Left ventricle myocardium inferior (tissue), 1 donor: ENCODE measurements at places on chromosomes 3 and 15. TPM values are rescaled to one million over a fixed set of nuclear protein-coding genes. Genes with fewer than 3 reads are reported as not detected.

GRCh38 chr3:158465074-158465473 lies 105.9 kb upstream of the MLF1 start:
- DNase-seq: no peak

- no peak for DNase-seq
Measured at GRCh38 chr3:58222161-58222724, 11.5 kb upstream of the DNASE1L3 start.

DNA sequence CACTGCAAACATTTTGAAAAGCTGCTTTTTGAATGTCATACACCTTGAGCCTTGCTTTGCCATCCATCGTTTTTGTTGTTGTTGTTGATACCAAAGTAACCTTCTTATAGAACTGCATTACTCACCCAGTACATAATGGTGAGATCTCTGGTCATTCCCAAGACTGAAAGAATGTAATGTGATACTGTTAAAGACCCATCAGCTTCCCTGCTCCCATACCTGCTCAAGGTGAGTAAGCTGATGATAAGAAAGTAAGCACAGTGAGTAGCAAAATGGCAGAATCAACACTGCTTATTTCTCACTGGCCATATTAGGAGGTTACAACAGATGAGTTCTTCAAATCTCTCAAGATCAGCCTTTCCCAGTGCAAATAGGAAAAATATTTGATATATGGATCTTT lies 89.8 kb downstream of the CADPS start:
- DNase-seq: no peak

GRCh38 chr15:30889196-30889595 lies 14.5 kb upstream of the FAN1 start:
- no peak for DNase-seq

DNA sequence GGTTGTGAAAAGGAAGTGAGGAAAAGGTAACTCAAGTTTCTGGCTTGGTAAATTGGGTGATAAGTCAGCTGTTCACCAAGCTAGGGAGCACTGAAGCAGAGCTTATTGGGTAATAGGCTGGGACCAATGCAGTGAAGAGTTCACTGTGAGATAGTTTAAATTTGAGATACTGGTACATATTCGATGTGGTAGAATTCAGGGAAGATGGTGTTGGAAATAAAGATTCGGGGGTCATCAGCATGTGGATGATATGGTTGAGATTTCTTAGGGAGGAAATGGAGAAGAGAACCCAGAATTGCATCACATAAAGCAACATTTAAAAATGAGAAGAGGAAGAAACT lies 16.9 kb downstream of the MME start:
- no peak for DNase-seq

DNA sequence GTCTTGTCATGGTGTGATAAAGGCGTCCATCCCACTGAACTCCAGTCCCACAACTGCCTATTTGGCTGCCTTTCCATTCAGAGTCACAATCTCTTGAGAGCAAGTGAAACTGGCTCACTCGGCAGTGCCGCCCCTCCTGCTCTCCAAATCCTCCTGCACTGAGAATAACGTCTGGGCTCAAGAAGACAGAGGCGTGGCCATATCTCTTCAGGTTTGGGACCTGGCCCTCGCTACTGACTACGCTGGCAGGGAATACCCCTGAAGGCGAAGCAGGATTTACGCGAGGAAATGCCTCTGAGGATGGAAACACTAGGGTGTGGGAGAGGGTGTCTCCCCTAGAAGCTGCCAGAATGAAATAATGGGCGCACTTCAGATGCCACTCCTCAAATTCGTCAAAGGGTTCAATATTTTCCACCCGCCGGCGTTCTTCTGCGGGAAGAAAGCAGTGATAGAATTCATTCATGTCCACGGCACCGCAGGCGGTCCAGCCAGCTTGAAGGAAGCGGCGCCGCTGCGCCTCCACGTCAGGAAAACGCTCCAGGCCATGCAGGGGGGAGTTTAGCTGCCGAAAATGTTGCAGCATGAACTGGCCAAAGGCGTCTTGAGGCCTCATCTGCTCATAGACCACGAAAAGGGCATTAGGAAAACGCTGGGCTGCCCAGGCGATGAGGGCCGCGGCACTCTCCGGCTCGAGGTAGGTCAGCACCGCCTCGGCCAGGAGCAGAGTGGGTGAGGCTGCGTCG lies 985 bp downstream of the LCMT2 start:
- no peak for DNase-seq

DNA sequence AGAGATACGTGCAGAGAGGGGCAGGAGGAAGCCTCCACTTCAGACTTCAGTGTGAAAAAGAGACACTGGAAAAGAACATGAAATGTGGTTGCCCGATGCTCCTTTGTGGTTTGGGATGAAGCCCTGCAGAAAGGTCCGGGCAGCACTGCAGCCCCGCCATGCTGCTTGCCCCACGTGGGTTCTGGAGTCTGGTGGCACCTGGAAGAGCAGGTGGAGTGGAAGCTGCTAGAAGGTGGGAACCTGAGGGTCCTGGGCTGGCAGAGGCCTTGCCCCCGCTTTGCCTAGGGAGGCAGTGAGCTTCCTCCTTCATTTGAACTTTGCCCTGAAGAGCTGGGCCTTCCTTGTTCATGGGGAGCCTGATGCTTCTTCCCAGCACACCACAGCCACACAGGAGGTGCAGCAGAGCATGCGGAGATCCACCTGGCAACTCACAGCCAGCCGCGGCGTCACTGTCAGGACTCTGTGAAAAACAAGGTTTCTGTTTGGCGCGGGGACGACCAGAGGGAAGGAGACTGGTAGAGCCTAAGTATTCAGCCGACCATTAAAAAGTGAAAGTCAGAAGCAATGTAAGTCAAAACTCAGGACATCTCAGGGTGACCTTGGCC lies 59.0 kb downstream of the APBA2 start:
- no peak for DNase-seq

DNA sequence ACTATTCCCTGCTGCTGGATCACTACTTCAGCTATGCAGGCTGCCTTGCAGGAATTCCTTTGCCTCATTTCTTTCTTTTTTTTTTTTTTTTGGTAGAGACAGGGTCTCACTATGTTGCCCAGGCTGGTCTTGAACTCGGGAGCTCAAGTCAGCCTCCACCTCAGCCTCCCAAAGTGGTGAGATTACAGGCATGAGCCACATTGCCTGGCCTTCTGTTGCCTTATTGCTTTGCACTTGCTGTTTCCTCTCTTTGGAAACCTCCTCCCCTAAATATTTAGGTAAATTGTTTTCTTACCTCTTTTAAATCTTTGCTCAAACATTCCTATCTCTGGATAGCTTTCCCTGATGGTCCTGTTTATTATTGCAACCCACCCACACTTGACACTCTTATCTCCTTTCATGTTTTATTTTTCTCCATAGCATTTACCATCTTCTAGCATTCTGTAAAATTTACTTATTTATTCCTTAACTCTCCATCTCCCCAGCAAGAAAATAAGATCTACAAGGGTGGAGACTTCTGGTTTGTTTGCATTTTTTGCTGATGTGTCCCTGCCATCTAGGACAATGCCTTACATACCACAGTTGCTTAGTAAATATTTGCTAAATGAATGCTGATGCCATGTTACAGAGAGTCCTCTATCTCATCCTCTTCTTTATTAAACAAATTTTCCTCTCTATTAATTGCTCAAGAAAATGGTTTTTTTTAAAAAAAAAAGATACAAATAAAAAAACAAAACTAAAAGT lies 134.8 kb downstream of the P2RY1 start:
- DNase-seq: no peak

- DNase-seq: no peak
Measured at GRCh38 chr3:188750617-188751016, 421.2 kb upstream of the TPRG1 start.

GRCh38 chr3:123508178-123508577 lies 59.3 kb upstream of the ADCY5 start:
- DNase-seq: no peak

DNA sequence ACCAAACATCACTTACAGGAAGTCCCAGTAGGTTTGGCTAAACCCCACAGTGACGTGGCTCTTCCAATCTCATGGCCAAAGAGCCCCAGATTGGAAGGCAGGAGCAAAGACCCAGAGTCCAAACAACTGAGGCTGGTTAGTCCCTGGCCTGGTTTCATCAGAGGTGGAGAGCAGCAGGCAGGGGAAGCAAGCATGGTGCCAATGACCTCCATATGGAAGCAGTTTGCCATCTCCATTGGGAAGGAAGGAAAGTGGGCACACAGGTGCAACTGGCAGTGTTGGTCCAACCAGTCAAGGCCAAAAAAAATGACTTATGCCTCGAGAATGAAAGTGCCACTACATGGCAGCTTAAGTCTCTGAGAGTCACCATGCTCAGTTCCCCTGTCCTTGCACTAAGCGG lies 175.9 kb downstream of the NTRK3 start:
- no peak for DNase-seq

- no peak for DNase-seq
Measured at GRCh38 chr15:44136991-44137477, 58.0 kb downstream of the FRMD5 start.

DNA sequence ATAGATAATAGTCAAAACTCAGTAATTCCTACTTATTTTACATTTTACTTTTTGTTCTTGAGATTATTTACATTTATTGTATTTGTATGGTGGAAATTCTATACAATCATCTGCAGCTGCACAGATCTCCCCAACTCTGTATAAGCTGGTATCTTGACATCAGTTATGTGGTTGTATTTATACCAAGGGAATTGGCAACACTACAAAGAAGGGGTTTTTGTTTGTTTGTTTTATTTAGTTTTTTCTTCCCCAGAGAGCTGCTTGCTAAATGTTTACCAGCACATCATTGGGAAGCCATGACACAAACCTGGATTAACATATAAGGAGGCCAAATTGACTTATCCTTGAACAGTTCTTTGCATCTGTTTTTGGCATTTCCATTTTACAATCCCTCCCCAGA lies 389.2 kb upstream of the KCNMB2 start:
- DNase-seq: no peak

DNA sequence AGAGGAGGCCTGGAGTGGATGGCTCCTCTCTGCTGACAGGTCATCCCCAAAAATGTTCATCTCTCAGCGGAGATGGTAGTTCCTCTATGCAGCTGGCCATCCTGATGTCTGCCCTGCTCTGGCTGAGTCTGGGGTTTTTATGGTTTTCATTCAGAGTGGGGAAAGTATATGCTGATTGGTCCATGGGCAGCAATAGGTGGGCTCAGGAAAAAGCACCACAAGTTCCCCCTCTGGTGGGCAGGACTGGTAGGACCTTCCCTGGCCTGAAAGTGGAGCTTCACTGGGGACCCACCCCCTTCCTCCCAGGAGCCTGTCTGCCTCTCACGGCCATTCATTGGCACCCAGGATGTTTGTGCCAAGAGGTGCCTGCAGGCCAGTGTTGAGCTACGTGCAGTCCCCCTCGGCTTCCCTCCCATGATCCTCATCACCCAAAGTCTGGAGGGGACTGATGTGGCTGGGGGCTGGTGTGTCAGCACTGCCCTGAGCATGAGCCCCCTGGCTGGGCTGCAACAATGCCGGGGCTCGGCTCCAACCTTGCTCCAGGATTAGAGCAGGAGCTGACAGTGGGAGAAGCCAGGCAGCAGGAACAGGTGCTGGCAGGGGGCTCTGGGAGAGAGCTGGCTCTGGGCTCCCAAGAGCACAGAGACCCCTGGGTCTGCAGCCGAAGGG lies 13.1 kb upstream of the BLOC1S6 start:
- no peak for DNase-seq

GRCh38 chr3:55675478-55675877 lies 188.4 kb upstream of the WNT5A start:
- DNase-seq: no peak

UBXN7 gene
- total RNA-seq: 31.2 TPM

CCR2 gene
- 0.63 TPM for total RNA-seq

AADAC gene
- total RNA-seq: not detected
